Activated T-helper 2 cell treated with anti-CD3 and anti-CD28 coated beads, Interferon-gamma antibody, Interleukin-2, Interleukin-4, amounts not matched to agents 10 μg/mL and 5 μg/mL and 100 μg/mL, durations not matched to agents 14 hours and 24 hours and 36 hours (primary cell): ENCODE measurements at places on chromosomes 16 and 17.

DNA sequence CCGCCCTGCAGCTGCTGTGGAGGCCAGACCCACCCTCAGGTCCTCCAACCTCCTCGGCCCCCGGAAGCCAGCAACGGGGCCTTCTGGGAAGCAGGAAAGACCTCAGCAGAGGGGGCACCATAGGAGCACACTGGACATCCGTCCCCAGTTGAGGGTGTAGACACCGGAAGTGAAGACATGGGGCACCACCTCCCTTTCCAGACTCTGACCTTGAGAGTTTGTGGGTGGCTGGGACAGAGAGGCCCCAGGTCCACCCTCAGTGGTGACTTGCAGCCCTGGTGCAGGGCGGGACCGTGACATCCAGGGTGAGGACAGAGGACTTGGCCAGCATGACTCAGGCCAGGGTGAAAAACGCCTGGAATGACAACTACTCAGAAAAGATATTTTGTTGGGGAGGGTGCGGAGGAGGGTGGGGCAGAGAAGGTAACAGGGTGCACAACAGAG lies 19.9 kb downstream of the CEP295NL start:
- no peak for DNase-seq
- no peak overlapping the region for H3K27ac ChIP-seq
- H3K27me3 ChIP-seq: peaks cover 7% of the 10 kb centered on the region
- H3K4me1 ChIP-seq: peaks cover 18% of the 10 kb centered on the region
- H3K36me3 ChIP-seq: no peaks in the 10 kb centered on the region

- no peaks in the 10 kb centered on the region for H3K27me3 ChIP-seq
- H3K4me3 ChIP-seq: no peak overlapping the region
- H3K27ac ChIP-seq: peak overlapping the region; percentile 43
- DNase-seq: no peak
Observed at GRCh38 chr17:7862692-7863437, 5.1 kb downstream of the CYB5D1 start.

- H3K36me3 ChIP-seq: no peaks in the 10 kb centered on the region
- H3K27me3 ChIP-seq: no peaks in the 10 kb centered on the region
- H3K27ac ChIP-seq: no peak overlapping the region
- no peak overlapping the region for H3K4me3 ChIP-seq
Observed at GRCh38 chr17:7797976-7798375, 36.0 kb upstream of the KDM6B start.

DNA sequence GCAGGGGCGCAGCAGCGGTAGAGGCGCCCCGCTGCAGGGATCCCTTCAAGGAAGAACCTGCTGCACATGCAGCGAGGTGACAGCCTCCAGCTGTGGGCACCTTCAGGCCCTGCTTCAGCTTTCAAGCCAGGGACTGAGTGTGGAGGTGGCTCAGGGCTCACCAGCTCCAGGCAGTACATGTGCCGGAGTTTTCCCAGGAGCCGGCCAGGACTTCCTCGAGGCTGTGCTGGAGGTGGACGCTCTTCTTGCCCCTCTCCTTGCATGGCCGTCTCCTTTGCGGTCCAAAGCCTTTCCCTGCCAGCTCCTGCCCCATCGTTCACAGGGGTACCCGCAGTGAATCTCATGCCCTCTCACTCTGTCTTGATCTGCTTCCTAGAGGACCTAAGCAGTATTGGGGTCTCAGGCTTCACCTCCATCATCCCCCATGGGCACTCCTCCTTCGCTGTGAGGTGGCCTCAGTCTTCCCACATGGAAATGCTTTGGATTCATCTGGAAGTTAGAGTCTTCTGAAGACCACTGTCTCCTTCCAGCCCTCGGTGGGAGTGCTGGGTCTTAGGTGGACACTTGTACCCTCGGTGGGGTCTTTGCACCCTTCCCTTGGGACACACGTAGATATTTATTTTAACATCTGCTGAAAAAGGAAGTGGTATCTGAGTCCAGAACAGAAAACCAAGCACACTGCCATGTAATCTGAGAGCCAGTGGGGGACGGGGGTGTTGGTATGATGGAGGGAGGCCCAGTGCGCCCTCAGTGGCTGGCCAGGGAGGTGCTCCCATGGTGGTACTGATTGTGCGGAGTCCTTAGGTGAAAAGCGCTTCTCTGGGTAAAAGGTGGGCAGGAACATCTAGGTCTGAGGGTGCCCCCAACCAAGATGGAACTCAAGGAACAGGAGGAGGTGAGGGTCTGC lies 7.0 kb downstream of the XYLT2 start:
- no peak overlapping the region for H3K27ac ChIP-seq
- no peak overlapping the region for H3K4me3 ChIP-seq
- H3K36me3 ChIP-seq: peaks cover 66% of the 10 kb centered on the region
- H3K4me1 ChIP-seq: peaks cover 23% of the 10 kb centered on the region

DNA sequence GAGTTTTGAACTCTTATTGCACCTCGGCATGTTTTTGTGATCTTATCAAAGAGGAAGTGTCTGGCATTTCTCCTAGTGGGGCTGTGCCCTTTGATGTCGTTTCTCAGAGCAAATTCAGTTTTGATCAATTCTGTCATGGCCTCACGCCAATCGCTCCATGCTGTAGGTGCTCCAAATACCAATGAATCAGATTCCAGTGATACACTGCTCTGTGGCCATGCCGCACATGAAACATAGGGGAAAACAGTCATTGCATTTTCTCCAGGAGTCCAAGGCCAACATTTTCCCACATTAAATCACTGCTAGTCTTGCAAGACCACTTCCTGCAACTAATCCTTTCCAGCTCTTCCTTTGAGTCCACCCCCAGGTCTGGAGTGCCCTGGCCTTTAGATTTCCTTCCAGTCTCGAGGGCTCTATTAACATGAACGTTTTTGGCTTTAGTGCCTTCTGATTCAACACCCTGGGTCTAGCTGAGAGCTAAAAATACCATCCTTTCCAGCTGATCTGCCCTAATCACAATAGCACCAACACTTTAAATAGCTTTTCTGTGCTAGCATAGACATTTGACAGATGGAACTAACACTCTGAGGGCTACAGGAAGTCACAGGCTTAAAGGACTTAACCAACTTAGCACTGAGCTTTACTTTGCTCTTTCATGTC lies 18.2 kb upstream of the RASL10B start:
- H3K4me1 ChIP-seq: peaks cover 5% of the 10 kb centered on the region
- H3K36me3 ChIP-seq: peaks cover 46% of the 10 kb centered on the region
- no peak overlapping the region for H3K27ac ChIP-seq
- no peak for DNase-seq
- H3K4me3 ChIP-seq: no peak overlapping the region

DNA sequence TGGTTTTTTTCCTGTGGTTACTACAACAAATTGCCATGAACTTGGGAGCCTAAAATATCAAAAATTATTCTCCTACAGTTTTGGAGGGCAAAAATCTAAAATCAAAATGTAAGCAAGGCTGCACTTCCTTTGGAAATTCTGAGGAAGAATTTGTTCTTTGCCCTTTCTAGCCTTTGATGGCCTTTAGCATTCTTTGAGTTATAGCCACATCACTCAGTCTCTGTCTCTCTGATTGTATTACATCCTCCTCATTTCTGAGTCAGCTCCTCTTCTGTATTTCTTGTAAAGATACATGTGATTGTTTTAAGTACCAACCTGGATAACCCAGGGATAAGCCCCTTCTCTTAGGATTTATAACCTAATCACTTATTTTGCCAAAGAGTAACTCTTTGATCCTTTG lies 282.0 kb downstream of the BCAS3 start:
- no peaks in the 10 kb centered on the region for H3K4me1 ChIP-seq
- no peaks in the 10 kb centered on the region for H3K36me3 ChIP-seq
- H3K4me3 ChIP-seq: no peak overlapping the region
- H3K27me3 ChIP-seq: peaks cover 2% of the 10 kb centered on the region
- H3K27ac ChIP-seq: no peak overlapping the region
- no peak for DNase-seq

DNA sequence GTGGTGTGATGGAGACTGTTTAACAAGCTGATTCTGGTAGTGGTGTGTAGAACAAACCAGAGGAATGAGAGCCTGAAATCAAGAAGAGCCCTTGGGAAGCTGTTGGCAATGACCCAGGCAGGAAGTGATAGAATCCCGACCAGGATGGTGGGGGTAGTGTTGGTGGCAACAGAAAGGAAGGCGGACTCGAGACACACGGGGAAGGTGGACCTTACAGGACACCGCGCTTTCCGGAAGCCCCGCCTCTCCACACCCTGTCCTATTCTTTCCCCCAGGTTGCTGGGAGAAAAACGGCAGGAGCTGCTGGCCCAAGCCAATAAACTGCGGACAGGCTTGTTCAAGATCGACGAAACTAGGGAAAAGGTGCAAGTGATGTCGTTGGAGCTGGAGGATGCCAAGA lies 30.0 kb upstream of the KDM6B start:
- H3K36me3 ChIP-seq: no peaks in the 10 kb centered on the region
- H3K4me3 ChIP-seq: no peak overlapping the region
- H3K4me1 ChIP-seq: no peaks in the 10 kb centered on the region

DNA sequence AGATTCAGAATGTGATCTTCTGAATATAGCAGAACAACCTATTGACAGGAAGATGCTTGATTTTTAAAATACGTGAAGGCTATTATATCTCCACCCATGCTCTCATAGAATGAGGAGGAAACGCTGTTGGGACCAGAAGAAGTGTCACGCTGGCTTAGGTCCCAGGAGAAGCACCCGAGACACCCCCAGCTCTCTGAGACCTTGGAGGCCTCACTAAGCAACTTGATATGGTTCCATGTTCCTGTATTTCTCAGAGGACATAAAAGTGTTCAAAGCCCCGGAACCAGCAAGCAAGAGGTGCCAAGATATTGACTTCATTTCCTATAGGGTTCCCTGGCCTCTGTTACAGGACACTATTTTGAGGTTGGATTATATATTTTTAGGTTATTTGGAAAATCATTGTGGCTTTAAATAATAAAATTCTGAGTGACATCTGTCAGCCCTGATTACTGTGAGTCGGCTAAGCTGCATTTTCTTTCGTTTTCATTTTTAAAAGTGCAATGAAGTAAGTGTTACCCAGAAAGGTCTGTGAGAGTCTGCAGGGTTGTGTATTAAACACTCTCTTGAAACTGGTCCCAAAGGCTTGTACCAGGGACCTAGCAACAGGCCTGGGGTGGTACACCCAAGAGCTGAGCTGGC lies 400.0 kb downstream of the SOX9 start:
- no peaks in the 10 kb centered on the region for H3K4me1 ChIP-seq
- no peak overlapping the region for H3K4me3 ChIP-seq
- H3K27me3 ChIP-seq: peaks cover 5% of the 10 kb centered on the region
- no peak for DNase-seq
- no peaks in the 10 kb centered on the region for H3K36me3 ChIP-seq
- H3K27ac ChIP-seq: no peak overlapping the region

DNA sequence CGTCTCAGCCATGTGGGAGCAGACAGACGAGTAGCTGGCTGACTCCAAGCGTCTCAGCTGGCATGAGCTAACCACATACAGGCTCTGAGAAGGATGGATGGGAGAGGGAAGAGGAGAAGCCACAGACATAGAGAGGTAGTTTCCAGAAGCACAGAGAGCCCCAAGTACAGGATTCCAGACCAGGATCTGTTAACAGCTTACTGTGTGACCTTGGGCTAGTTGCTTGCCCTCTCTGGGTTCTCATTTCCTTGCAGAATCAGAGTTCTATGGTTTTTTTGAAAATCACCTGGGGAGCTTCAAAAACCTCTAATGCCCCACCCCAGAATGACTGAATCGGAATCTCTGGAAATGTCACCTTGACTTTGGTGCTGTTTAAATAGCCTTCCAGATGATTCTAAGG lies 60.2 kb downstream of the ABCC6 start:
- no peak overlapping the region for H3K4me3 ChIP-seq
- H3K36me3 ChIP-seq: no peaks in the 10 kb centered on the region
- no peak overlapping the region for H3K27ac ChIP-seq
- no peaks in the 10 kb centered on the region for H3K4me1 ChIP-seq
- no peaks in the 10 kb centered on the region for H3K27me3 ChIP-seq

- peaks cover 4% of the 10 kb centered on the region for H3K4me1 ChIP-seq
- no peaks in the 10 kb centered on the region for H3K36me3 ChIP-seq
- no peak overlapping the region for H3K4me3 ChIP-seq
- no peaks in the 10 kb centered on the region for H3K27me3 ChIP-seq
Observed at GRCh38 chr16:85042167-85042526, 14.6 kb downstream of the KIAA0513 start.
